ENCODE measurements at places on chromosomes 4 and X.
A peak's percentile ranks its signal among the peaks of the same experiment; 100 is the strongest.

DNA sequence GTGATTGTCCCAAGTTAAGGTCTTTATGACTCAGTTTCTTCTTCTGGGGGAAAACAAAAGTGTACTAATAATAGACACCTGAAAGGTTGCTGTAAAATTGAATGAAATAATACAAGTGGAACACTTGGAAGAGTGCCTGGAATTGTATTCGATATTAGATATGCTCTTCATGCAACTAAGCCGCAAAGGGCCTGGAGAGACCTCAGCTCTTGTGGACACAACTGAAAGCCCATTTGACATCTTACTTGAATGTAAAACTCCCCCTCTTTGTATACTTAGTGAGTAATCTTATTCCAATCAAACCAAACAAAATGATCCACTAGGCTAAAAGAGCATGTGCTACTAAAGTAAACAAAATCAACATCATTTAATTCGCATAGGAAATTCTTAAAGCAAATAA, 511 bp upstream of the MAP9 start:
- no peak for DNase-seq

- DNase-seq, result no peak
Observed at GRCh38 chrX:22139822-22140221, 107.7 kb downstream of the PHEX start.

DNA sequence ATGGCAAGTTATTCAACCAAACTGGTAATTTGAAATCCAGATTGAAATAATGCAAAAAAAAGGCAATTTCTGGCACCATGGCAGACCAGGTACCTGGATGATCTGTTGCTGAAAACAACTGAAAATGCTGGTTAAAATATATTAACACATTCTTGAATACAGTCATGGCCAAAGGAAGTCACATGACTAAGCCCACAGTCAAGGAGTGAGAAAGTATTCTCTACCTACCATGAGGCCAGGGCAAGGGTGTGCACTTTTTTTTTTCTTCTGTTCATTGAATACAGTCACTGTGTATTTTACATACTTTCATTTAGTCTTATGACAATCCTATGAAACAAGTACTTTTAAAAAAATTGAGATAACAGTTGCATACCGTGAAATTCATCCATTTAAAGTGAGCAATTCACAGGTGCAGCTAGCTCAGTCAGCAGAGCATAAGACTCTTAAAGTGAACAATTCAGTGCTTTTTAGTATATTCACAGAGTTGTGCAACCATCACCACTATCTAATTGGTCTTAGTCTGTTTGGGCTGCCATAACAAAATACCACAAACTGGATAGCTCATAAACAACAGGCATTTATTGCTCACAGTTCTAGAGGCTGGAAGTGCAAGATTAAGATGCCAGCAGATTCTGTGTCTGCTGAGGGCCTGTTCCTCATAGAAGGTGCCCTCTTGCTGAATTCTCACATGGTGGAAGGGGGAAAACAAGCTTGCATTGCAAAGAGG, 4.8 kb upstream of the MPP1 start:
- DNase-seq, result no peak

DNA sequence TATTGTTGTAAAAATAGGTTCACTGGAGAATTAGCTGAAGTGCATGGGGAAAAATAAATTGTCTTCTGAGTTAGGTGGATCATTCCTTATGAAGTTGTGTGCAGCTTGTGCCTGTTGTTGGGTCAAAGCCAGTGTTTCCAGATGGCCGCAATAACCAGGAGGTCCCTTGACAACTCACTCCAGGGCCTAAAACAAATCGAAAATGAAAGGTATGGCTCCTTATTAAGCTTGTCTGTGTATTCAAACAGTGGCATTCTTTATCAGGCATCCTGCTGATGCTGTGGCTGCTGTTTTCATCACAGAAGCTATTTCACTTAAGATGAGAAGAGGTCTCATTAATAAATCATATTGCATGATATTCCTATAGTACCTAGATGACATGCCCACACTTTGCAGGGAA, 80.2 kb downstream of the GRIA2 start:
- DNase-seq, result no peak

DNA sequence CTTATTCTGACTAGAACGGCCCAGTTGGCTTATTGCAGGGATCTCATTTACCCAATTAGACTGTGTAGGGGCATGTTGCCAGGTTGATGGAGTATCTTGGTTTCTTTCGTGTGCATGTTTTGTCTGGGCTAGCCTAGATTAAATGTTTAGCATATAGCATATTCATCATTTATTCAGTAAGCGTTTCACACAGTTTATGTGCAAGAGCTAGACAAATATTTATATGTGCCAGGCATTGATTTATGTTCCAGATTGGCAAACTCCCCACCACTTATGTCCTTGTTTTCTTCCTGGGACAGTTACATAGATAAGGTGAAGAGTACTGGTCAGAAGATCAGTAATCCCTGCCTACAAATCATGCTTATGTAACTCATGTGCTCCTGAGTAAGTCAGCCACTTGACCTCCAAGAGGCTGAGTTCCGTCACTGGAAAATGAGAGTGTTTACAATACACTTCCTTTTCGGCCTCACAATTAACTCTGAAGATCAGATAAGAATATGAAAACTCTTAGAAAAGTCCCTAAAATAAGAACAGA, 57.2 kb downstream of the RUFY3 start:
- no peak for DNase-seq

DNA sequence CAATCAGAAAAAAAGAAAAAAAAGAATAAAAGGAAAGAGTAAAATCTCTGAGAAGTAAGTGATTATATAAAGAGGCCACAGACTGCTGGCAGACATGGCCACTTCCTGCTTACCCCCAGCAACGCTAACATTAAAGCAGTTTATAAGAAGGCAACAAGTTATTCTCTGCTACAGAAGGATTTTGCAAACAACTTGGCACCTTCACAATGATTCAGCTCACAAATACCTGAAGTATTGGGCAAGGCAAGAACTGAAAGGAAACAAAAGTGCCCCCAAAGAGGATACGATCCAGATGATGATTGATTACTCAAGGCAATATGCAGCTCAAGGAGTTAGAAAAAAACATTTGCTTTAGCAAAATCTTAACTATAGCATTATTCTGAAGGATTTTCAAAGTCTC, 718.8 kb downstream of the KLHL13 start:
- DNase-seq, result no peak

DNA sequence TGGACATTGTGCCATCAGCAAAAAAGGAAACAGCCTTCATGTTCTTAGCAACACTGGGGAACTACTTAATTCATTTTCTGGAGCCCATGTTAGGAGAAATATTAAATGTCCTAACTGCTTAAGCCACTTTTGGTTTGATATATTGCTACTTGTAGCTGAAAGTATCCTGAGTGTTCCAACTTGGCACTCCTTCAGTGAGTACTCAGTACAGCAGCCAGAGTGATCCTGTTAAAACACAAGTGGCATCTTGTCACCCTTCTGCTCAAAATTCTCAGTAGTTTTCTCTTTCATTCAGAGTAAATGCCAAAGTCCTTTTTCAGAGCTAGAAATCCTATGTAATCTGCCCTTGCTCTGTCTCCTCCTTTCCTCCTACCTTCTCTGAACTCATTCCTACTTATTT, 522.0 kb downstream of the GRID2 start:
- DNase-seq, result no peak

DNA sequence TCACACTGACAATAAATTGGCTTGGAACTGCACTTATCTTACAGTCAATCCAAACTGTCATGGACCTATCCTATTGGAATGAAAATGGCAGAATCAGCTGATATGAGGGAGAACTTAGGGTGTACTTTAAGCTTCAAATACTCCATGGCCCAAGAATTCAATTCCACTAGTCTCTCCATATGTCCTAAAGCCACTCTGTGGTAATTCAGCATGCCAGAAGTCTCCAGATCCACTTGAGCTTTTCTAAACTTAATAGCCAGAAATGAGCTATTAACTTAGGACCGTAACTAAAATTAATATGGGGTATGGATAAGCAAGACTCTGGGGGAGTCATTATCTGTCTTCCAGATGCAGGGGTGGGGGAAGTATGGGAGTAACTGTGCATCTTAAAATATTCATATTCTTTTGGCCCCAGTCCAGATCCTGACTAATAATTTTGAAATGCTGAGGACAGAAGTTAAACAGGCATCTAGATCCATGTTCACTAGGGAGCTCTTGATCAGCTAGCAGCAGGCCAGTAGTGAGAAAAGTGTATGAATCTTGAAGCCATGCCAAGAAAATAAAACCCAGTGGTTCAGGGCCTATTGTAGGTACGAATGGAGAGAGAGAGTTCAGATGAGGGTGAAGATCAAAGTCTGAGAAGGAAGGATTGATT, 167.6 kb downstream of the DKK2 start:
- no peak for DNase-seq

- no peak for DNase-seq
Observed at GRCh38 chr4:6079965-6080364, 61.7 kb upstream of the C4orf50 start.

- peak; percentile 38 for DNase-seq
Observed at GRCh38 chrX:40154250-40154852, 56.6 kb upstream of the BCOR start.

DNA sequence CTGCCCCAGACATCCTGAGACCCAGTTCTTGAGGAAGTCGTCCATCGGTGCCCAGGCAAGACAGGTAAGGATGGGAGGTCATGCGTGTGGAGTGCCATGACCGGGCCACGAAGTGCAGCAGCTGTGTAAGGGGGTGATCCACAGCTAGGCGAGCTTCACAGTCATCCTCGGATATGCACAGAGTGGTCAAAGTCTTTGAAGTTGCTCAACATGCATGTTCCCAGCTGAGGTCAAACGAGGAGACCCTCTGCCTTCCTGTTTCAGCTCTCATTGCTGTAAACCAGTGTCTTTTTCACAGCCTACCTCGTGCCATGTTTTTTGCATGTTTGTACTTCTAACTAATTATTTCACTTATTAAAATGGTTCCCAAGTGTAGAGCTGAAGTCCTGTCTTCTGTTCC, 109.9 kb upstream of the TBL1X start:
- DNase-seq, result no peak

GRCh38 chrX:15976396-15976795, 121.8 kb upstream of the AP1S2 start:
- no peak for DNase-seq

DNA sequence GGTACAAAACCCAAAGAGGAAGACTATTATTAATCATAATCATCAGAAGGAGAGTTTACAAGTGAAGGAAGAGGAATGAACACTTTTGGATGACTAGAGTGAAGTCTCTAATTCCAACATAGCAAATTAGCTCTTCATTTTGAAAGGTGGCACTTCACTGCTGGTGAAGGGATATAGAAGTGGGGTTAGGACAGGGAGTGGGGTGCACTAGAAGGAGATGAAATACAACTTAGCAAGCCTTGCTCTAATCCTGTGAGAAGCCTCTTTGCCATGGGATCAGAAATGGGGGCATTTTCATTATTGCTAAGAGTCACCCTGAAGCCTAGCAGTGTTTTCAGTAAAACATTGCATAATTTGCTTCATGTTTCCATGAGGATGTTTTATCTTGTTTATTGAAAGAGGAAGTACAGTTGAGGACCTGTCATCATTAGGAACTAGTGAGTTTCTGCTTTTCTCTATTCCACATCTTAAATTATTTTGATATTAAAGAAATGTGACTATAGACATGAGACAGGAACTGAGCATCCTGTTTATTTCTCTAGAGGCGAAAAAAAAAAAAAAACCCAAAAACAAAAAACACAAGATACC, 9.3 kb upstream of the GRPR start:
- no peak for DNase-seq

- DNase-seq, result no peak
Observed at GRCh38 chr4:62377700-62378099, 1177.6 kb downstream of the ADGRL3 start.

DNA sequence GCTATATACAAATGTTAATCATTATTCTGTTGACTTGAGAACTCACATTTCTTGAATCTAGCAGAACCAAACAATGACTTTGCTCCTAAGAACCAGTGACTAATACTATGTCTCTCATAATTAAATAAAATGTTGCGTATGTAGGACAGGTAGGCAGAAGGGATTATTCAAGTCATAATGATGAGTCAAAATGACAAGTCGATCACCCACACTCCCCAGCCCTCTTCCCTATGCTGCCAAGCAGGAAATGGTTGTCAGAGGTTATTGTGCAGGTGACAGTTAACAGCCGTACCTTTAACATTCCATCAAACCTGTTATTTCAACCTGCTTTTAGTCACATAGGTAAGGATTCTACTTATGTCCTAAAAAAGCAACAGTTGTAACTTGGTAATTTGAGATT, 22.0 kb upstream of the STK26 start:
- DNase-seq, result no peak

DNA sequence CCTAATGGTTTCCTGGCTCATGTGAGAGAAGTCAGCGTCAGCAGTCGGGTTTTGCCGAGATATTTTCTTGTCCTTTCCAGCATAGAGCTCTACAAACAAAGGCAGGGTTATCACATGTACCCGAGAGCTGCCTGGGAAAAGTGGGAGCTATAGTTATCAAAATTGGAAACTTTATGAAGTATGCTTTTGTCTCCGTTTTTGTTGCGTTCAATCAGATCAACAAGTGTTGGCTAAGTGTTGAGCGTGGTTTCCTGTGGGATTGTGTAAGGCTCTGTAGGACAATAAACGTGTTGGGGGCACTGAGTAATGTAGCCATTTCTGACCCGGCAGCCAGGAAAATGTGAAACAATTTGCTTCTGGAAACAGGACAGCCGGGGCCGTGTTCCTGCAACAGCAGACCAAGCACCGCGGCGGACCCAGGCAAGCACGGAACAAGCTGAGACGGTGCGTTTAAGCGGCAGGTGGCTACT, at the start of gene BMX:
Gene BMX, plus strand, starts transcription at position 311 of the 470 bp plus-strand sequence. CDS start 7,547 bp downstream, outside the sequence.
- DNase-seq, result peak; percentile 33

DNA sequence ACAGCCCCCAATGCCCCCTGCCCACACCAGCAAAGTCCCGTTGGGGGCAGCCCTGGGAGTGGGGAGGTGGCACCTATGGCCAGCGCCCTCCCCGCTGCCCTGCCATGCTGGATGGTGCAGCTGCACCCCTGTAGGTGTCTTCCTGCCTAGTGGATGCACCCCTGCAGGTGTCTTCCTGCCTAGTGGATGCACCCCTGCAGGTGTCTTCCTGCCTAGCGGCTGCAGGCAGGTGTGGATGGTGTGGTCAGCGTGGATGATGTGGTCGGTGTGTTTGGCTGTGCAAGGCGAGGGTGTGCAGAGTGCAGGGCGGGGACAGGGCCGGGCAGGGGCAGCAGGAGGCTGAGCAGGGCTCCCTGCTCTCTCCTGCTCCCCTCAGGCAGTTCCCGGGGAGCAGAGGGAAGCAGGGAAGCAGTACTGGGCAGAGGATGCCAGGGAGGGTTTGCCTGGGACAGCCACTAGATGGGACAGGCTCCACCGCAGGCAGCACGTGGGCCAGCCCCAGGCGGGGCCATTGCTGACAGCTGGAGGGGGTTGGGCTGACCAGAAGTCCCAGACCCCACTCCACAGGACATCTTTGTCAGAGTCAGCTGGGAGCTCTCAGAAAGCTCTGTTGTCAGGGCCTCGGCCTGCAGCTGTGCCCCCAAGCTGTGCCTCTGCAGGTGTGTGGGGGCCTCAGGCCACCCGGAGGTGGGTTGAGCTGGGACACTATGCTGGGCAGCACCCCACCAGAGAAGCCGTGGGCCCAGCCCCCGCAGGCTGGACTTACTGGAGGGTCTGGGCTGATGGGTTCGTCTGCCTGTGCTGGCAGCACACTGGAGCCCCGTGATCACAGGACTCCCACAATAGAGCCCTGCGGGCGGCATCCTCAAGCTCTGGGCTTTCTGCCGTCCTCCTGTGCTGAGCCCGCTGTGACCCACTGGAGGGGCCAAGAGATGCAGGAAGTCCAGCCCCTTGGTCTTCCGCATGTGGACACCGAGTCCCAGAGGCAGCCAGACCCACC, 23.7 kb downstream of the DOK7 start:
- DNase-seq, result peak; percentile 77

GRCh38 chr4:95531141-95531540, 17.6 kb downstream of the UNC5C start:
- DNase-seq, result no peak

GRCh38 chrX:139832718-139833309, 100.0 kb downstream of the ATP11C start:
- DNase-seq, result no peak
